Hypothalamus (tissue), 51 donors: ENCODE measurements at places on chromosomes 7 and 10.

DNA sequence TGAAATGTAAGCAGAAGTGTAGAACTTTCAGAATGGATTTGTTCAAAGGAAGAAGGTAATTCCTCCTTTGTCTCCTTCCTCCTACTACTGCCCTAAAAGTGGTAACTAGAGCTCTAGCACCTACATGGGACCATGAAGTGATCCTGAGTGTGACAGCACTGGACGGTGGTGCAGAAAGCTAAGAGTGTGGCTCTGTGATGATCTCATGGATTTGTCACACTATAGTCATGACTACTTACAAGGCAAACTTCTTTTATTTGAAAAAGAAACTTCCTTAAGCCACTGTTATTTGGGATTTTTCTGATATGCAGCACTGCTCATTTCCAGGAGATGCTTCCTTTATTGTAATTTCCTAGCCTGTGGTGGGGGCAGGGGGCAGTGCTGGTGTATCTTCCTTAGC lies 5.8 kb upstream of the FHIP2A start:
- DNase-seq, result no peak

GRCh38 chr7:148572067-148572522 lies 18.5 kb upstream of the C7orf33 start:
- no peak for DNase-seq

DNA sequence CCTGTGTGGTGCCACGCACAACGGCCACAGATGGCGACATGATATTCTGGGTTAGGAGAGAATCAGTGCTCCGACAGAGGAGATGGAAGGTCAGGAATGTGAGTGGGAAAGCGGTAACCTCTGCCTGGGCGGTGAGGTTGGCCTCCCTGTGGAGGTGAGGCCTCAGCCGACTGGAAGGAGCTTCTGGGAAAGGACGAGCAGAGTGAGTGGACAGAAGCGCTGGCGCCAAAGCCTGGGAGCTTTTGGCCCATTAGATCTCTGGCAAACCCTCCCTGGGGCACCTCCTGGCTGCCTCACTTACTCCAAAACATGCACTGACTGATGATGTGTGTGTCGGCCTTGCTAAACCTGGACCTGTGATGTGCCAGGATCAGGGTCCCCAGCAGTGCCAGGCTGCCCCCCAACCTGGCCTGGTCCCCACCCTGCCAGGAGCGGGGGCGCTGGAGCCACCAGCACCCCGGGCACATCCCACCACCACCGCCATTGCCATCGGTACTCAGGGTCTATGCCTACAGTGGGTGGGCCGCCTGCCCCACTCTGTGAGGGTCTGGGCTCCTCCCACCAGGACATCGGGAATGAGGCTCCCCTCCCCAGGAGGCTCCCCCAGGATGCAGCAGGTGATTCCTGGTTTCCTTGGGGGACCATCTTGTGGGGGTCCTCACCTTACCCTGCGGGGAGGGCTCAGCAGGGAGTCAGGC lies 51.0 kb downstream of the RASGEF1A start:
- DNase-seq, result no peak

DNA sequence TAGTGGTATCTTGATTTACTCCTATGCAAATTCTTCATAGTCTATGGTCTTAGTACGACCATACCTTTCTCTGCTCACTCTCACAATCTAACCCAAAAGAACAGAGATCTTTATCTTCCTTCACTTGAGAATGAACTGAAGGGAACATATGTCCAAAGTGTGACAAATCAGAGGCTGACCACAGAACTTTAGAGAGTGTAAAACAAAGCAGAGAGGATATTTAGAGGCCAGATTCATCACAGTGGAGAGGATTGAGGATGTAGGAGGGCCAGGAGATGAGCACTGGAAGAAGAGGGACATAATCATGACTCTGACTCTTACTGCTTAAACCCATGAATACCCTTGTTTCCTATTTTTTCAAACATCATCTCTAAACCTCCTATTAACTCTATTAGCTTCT lies 935.3 kb upstream of the PHF14 start:
- no peak for DNase-seq

GRCh38 chr7:41193738-41194282 lies 509.1 kb downstream of the INHBA start:
- no peak for DNase-seq
